ENCODE measurements at places on chromosomes 11 and 22.

DNA sequence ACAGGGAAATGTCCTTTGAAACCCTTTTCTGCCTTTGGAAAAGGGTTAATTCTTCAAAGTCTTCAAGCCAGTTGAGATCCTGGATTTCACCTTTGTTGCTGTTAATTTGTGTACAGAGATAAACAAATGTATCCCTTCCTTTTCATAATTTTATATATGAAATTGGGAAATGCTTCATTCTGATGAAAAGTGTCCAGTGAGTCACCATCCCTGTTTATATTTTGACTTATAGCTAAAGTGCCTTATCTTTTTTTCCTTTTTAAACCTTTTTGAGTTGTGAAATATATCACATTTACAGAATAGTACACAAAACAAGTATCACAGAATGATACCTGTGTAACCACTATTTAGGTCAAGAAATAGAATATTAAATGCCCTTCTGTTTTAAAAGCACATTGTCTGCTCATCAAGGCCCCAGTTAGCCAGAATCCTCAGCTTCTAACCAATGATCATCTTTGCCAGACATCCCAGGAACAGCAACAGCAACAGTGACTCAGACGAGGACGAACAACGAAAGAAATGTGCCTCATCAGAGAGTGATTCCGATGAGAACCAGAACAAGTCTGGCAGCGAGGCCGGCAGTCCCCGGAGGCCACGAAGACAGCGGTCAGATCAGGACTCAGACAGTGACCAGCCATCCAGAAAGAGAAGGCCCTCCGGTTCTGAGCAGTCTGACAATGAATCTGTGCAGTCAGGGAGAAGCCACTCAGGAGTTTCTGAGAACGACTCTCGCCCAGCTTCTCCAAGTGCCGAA, 27.3 kb downstream of the CTR9 start:
- no peak for DNase-seq

- DNase-seq, result no peak
Measured at GRCh38 chr22:33975841-33976240, 55.6 kb upstream of the LARGE1 start.

- no peak for DNase-seq
Measured at GRCh38 chr22:40019100-40019499, 24.3 kb downstream of the FAM83F start.

GRCh38 chr11:23897453-23898286, 599.2 kb upstream of the LUZP2 start:
- no peak for DNase-seq

GRCh38 chr11:27254744-27255446, 108.1 kb downstream of the CCDC34 start:
- no peak for DNase-seq

GRCh38 chr11:27416568-27417176, 53.7 kb upstream of the CCDC34 start:
- DNase-seq, result no peak

GRCh38 chr22:41043722-41044121, 48.7 kb upstream of the EP300 start:
- DNase-seq, result peak; percentile 82

- no peak for DNase-seq
Measured at GRCh38 chr11:112822478-112823274, 138.5 kb upstream of the NCAM1 start.

DNA sequence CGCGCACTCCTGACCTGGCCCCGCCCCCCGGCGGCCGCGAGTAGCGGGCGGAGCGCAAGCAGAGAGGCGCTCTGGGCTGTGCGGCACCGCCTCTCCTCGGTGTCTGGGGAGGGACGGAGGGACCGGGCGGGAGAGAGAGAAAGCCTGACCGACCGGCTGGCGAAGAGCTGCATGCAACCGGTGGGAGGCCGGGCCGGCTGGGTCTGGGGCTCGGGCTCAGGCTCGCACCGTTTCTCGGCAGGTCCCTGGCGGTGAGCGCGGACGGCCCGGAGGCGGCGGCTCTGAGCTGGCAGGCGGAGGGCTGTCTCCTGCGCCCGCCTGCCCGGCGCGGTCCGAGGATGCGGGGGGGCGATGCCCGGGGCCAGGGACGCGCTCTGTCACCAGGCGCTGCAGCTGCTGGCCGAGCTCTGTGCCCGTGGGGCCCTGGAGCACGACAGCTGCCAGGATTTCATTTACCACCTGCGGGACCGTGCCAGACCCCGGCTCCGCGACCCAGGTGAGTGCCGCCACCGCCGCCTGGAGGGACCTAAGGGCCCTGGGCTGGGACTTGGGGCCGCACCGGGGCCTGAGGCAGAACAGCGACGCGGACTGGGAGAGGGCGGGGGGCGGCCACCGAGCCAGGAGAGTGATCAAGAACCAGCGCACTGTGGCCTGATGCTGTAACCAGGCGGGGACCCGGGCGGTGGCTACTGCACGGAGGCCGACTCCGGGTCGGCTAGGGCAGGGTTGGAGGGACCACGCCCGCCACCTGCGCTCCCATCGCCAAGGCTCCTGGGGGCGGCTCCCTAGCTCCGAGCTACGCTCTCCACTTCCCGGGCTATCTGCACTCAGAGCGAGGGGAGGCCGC, at the start of gene SYT9:
Gene SYT9 (plus strand): TSS at position 69 of the 847 bp plus-strand sequence. CDS start 283 bp downstream, at position 352.
- DNase-seq, result no peak

- DNase-seq, result peak; percentile 75
Measured at GRCh38 chr22:36781656-36782627, 6.0 kb upstream of the IFT27 start.

DNA sequence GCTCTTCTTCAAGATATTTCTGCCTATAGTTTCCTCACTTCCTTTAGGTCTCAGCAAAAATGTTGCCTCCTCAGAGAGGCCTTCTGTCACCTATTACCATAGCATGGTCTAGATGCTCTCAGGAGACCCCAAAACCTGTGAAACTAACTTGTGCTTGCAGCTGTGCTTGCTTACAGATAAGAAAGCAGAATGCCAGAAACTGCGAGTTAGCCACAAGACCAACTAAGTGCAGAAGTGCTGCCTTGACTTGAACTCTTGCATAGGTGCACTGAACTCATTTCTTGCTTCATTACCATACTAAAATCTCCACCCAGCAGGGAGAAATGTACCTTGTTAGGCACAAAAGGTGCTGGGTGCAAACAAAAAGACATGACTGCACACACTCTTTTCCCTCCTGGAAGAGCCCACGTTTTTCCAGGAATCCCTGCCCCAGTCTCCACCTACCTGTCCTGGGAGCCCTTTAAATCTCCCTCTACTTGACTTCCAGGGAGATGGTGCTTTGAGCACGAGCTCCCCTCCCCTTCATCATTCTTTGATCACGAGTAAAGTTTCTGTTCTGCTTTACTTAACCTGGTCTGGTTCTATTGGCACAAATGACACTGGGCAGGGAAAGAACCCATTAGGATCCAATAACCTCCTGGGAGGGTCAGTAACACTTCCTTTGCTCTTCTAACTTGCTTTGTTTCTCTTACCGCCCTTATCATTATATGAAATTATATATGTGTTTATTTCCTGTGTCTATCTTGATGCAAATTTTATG, 137.7 kb upstream of the DDI1 start:
- no peak for DNase-seq

DNA sequence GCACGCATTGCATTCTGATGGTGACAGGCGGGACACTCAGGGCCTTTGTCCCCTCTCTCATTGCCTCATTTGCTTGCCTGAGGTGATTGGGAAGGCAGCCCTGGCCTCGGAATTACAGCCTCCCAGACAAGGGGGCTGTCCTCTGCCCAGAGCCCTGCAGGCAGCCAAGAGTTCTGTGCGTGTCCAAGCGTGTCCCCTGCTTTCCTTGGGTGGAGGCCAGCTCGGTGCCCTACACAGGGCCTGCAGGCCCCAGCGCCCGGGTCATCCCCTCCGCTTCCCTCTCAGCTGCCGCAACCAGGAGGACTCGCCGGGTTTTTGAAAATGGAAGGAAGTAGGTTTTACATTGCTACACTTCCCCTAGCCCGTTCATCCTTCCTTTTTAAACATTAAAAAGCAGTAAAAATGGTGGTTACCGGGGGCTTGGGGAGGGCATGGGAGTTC, 1.9 kb downstream of the GRAMD4 start:
- peak; percentile 76 for DNase-seq

- no peak for DNase-seq
Measured at GRCh38 chr22:38819387-38819940, 24.4 kb downstream of the NPTXR start.

DNA sequence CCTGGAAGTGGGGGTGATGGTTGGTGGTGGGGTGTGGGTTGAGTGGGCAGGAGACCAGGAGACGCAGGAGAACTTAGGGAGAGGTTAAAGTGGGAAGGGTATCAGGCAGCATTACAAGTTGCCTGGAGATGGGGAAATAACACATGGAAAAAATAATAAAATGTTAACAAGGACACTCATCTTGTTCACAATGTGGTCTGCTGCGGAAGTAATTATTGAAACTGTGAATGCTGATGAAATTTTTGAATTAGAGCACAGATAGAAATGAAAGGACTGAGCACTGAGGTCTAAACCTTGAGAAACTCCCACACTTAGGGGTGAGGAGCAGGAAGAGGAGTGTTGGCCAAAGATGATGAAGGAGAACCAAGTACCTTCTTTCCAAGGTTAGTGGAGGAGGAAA, 346.0 kb upstream of the PLET1 start:
- no peak for DNase-seq

GRCh38 chr11:27361649-27362431, 1.2 kb downstream of the CCDC34 start:
- DNase-seq, result no peak

GRCh38 chr11:44892843-44893242, 57.8 kb downstream of the TP53I11 start:
- no peak for DNase-seq

DNA sequence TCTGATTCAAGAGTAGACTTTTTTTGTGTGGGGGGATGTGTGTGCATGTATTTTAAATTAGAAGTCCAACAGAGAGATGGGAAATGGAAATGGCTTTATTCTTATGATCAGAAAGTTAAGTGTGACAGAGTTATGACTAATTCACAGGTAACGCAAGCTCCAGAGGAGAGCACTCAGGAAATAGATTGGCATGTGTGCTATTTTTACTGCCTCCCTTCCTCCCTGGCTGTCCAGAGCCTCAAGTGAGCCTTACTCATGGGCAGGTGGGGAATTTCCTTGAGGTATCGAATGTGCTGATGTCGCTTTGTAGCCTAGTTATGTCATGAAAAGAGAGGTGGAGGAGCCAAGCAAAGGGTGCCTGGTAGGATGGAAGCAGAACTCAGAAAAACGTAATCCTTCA, 70.3 kb upstream of the BDNF start:
- DNase-seq, result no peak

- no peak for DNase-seq
Measured at GRCh38 chr11:110951037-110951949, 239.1 kb upstream of the ARHGAP20 start.

GRCh38 chr11:33651555-33651954, 49.1 kb downstream of the C11orf91 start:
- no peak for DNase-seq

DNA sequence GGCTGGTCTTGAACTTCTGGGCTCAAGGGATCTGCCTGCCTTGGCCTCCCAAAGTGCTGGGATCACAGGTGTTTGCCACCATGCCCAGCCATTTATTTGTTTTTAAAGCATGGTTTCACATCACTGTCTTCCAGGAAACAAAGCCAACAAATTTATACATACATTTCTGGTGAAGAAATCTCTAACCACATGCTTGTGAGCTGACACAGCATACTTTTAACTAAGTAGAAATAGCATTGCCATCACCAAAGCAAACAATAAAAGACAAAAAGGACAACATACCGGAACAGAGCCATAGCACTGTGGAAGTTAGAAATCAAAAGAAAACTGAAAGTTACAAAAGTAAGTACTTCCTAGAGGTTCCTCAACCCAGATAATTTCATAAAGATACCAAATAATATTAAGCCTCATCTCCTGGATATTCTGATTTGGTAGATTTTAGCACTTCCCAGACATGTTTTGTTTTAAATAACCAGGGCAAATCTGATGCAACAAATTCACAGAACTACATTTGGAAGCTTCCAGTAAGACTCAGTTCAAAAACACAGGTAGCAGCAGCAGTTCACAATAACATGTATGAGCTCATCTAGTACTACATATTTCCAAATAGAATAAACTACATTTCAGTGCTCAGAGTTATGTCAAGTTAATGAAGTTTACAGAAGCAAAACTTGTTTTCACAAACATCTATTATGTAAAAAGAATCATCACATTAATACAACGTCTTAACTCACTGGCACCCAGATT, 70.6 kb downstream of the RRAS2 start:
- DNase-seq, result no peak

- DNase-seq, result no peak
Measured at GRCh38 chr11:98793276-98793675, 227.5 kb upstream of the CNTN5 start.

DNA sequence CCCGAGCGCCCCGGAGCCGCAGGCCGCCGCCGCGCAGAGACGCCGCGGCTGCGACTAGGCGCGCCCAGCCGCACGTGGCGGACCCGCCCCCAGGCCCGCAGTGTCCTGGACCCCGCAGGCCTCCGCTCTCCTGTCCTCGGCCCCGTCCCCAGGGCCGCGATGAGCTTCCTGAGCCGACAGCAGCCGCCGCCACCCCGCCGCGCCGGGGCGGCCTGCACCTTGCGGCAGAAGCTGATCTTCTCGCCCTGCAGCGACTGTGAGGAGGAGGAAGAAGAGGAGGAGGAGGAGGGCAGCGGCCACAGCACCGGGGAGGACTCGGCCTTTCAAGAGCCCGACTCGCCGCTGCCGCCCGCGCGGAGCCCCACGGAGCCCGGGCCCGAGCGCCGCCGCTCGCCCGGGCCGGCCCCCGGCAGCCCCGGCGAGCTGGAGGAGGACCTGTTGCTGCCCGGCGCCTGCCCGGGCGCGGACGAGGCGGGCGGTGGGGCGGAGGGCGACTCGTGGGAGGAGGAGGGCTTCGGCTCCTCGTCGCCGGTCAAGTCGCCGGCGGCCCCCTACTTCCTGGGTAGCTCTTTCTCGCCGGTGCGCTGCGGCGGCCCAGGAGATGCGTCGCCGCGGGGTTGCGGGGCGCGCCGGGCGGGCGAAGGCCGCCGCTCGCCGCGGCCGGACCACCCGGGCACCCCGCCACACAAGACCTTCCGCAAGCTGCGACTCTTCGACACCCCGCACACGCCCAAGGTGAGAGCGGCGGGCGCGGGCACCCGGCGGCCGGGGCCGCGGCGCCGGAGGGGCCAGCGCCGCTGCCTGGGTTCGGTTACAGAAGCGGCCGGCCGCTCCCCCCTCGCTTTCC, 528 bp downstream of the WEE1 start:
- DNase-seq, result no peak

Measured in HL-60 (cell line).